ENCODE measurements at places on chromosomes 12 and 14.

DNA sequence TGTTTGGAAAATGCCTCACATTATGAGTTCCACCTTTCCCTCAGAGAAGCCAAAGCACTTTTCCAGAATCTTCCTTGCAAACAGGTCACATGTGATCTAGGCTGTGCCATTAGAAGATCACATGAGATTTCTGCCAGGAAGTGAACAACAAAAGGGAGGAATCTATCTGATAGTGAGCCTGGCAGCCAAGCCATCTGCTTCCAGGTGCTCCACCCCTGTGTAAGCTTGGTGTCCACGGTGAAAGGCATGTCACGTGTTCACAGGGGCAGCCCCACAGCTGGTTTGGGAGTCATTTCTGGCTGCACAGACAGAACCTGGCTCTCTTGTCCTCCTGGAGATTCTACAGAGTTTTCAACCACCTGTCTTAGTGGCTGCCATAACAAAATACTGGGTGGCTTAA is 3.5 kb upstream of the KSR2 start:
- no peak for DNase-seq

DNA sequence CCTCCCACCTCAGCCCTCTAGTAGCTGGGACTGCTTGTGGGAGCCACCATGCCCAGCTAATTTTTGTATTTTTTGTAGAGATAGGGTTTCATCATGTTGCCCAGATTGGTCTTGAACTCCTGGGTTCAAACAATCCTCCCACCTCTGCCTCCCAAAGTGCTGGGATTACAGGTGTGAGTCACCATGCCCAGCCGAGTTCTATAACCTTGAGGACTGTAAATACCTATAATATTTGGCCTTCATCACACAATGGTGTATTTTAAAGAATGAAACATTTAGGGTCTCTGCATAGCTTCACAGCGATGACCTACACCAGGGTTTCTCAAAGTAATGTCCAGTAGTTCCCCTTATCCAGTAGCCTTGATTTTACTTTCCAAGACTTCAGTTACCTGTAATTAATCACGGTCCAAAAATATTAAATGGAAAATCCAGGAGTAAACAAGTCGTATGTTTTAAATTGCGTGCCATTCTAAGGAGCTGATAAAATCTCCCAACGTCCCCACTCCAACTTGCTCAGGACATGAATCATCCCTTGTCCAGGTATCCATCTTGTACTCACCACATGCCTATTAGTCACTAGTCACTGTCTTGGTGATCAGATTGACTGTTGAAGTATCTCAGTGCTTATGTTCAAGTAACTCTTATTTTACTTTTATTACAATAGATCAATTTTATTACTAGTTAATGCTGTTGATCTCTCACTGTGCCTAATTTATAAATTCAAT is 368.2 kb downstream of the BTG1 start:
- DNase-seq: no peak

GRCh38 chr12:9636150-9636850 is 28.6 kb upstream of the KLRB1 start:
- DNase-seq: no peak

- DNase-seq: no peak
Observed at GRCh38 chr14:74859757-74860552, 16.0 kb downstream of the PROX2 start.

GRCh38 chr12:91133871-91134270 is 22.6 kb upstream of the LUM start:
- no peak for DNase-seq

- no peak for DNase-seq
Observed at GRCh38 chr12:126668961-126669360, 1598.0 kb upstream of the TMEM132C start.

DNA sequence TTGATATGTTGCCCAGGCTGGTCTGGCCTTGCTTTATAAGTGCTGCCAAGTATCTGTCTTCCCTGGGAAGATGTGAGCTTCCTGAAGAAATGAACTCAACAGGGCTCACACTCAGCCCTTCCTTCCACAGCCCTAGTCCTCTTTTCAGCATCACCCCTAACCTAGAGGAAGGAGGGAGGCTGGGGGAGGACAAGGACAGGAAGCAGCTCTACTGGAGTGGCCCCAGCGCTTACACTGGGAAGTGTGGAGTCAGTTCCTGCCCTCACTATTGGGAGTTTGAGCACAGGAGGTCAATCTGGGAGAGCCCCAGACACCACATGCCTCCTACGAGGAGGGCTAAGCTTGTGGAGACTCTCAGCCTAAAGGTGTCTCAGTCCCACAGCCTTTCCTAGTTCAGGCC is 16.8 kb downstream of the GALNT6 start:
- no peak for DNase-seq

DNA sequence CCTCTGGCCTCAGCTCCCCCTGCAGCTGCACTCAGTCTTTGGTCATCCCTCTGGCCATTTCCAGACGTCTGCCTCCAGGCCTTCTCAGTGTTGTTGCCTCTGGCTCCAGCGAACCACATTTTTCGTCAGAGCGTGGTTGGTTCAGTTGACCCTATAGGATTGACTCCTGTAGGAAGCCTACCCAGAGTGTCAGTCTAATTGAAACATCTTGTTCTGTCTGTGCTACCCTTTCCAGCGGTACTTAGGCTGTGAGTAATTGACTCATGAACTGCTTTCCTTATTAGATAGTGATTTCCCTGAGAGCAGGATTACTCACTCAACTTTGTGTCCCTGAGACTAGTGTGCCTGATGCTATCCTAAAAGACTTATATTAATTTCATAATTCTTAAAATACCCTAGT is 373.2 kb downstream of the ATP23 start:
- no peak for DNase-seq

DNA sequence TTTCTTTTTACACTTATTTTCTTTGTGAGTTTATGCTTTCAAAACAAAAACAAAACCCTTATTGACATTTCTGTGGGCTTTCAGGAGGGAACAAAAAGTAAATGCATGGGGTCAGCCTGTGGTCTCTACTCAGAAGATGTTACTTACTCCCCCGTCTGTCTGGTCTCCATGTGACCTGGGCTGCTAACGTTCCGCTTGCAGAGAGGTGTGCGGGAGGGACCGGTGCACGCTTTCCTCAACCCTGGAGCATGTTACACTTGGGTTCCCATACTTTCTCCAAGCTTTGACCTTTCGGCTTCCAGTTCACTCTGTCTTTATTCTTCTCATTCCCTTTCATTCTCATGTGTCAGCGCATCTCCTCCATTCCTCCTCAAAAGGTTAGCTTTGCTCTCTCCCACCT is 36.5 kb downstream of the ZC3H14 start:
- DNase-seq: no peak

GRCh38 chr14:20866963-20867362 is 24.2 kb upstream of the RNASE3 start:
- no peak for DNase-seq

DNA sequence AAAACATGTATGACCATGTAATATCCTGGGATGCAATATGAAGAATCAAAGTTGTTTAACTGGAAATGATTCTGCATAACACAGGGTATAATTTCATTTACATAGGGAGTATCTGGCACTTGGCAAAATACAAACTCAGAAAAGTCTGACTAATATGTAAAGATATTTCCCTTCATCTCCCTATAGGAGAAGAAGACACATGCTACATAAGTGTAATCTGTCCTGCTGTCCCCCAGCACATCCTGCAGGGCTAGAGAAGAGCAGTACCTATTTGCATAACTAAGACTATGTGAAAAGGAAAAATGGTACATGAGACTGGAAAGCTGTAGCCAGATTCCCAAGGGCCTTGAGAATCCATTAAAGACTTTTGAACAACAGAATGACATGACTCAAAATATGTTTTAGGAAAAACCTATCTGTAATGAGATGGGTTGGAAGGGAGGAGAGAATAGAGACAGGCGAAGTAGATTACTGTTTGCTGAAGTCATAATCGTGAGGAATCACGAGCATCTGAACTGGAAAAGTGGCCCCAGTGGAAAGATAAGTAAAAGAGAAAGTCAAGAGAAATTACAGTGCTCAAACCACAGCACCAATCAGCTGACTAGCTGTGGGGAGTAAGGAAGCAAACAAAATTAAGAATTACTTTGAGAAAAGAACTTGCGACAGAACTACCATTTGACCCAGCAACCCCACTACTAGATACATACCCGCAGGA is 155.1 kb upstream of the HMGA2 start:
- DNase-seq: no peak
